CD4-positive, CD25-positive, alpha-beta regulatory T cell (primary cell): ENCODE measurements at places on chromosomes 5 and 9.

DNA sequence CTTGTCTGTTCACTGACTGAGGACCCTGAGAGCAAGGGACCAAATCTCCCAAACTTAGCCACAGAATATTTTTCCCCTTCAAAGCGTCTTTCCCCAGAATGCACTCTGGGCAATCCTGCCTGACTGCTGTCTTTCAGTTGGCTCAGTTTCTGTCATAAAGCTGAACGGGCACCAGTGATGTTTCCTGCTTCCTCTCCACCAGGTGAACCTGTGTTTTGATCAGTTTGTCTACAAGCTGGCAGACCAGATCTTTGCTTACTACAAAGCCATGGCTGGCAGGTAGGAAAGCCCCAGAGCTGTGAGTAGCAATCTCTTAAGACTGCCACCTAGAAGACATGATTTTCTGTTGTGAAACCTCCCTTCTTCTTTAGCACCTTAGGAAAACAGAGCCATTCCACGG is 61.8 kb downstream of the CYFIP2 start:
- no peak for DNase-seq
- peaks cover 82% of the 10 kb centered on the region for H3K36me3 ChIP-seq
- no peaks in the 10 kb centered on the region for H3K27me3 ChIP-seq
- peak overlapping the region; percentile 76 for H3K27ac ChIP-seq
- H3K4me3 ChIP-seq, result peak overlapping the region; percentile 0
- H3K4me1 ChIP-seq, result peaks cover 22% of the 10 kb centered on the region

GRCh38 chr9:111783857-111784256 is 10.9 kb downstream of the SHOC1 start:
- no peak overlapping the region for H3K27ac ChIP-seq
- H3K4me3 ChIP-seq, result no peak overlapping the region
- H3K27me3 ChIP-seq, result no peaks in the 10 kb centered on the region
- no peaks in the 10 kb centered on the region for H3K4me1 ChIP-seq
- DNase-seq, result peak; percentile 19

DNA sequence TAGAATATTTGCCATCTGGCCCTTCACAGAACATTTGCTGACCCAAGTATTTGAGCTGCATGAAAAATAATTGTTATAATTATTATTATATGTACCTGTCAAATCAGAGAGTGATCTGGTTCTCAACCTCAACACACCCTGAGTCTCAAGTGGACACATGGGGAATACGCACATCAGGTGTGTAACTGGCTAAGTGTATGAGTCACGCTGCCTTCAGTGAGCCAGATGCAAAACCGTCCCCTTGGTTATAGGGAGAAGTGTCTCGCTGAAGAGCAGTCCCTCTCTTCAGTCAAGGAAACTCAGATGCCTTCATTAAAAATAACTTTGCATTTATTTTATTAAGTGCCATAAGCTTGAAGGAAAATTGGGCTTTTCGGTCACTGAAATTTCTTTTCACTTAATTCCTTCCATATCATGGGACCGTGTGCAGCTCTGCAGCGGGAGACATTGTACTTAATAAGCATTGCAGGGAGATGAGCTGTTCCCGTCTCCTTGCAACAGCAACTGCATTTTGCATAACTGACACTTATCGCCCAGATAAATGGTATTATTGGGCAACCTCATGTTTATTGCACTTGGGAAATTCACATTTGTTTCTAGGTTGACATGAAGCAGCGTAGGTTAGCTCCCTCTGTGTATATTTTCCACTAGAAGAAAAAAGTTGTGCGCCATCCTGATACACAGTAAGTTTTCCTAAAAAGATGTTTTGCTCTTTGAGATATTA is 512.3 kb upstream of the DAP start:
- H3K27ac ChIP-seq, result no peak overlapping the region
- no peak overlapping the region for H3K4me3 ChIP-seq
- no peaks in the 10 kb centered on the region for H3K27me3 ChIP-seq
- no peak for DNase-seq
- no peaks in the 10 kb centered on the region for H3K36me3 ChIP-seq

DNA sequence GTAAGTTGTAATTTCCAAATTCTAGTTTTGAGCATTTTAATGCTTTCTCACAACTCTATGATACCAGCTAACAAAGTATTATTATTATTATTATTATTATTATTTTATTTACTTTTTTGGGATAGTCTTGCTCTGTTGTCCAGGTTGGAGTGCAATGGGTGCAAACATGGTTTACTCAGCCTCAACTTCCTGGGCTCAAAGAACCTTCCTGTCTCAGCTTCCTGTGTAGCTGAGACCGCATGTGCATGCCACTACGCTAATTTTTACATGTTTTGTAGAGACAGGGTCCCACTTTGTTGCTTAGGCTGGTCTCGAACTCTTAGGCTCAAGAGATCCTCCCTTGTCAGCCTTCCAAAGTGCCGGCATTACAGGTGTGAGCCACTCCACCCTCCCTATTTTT is 27.0 kb downstream of the LRRC70 start:
- H3K36me3 ChIP-seq, result peaks cover 10% of the 10 kb centered on the region
- peak; percentile 18 for DNase-seq
- H3K4me1 ChIP-seq, result peaks cover 7% of the 10 kb centered on the region
- no peak overlapping the region for H3K4me3 ChIP-seq

DNA sequence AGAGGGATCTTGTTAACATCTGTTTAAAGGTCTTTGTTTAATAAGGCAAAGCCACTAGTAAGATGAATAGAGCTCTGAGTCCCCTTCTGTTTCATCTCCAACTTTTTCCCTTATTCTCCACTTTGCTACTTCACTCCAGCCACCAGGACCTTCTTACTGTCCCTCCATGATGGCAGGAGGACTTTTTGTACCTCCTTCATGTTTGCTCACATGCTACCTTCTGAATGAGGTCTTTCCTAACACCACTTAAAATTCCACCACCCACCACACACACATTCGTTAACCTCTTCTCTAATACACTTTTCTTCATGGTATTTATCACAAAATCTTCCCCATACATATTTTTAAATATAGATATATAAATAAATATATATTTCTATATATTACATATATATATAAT is 501.9 kb downstream of the PDE4D start:
- H3K36me3 ChIP-seq, result no peaks in the 10 kb centered on the region
- H3K27ac ChIP-seq, result no peak overlapping the region
- H3K27me3 ChIP-seq, result no peaks in the 10 kb centered on the region
- no peak for DNase-seq
- no peaks in the 10 kb centered on the region for H3K4me1 ChIP-seq

DNA sequence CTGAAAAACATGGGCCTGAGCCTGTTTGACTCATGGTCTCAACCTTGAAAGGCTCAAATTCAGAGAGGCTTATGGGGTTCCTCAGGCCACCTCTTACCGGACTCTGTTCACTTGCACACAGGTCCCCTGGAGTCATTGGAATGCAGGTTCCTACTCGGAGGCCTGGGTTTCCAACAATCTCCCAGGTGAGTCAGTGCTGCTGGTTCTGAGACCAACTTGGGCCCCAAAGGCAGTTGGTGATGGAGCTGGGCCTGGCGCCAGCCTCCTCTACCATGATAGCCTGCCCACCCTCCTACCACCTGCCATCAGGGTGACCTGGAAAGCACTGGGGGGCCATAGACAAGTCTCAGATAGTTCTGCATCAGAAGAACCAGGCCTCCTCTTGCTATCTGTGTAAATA is 188.4 kb downstream of the RGS3 start:
- DNase-seq, result no peak
- H3K27ac ChIP-seq, result no peak overlapping the region
- H3K27me3 ChIP-seq, result no peaks in the 10 kb centered on the region

DNA sequence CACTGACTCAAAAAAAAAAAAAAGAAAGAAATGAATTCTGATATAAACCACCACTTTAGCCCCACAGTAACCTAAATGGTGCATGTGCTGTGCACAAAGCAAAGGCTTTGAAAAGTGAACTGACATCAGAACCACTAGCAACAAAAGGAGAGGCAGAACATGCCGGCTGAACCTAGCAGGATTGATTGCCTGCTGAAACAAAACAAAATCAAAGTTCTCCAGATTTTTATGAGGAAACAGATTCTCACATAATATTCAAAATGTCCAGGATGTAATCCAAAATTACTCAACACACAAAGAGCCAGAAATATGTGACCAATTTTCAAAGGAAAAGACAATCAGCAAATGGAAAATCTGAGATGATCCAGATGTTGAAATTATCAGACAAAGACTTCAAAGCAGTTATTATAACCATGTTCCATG is 37.9 kb downstream of the UBTD2 start:
- no peak overlapping the region for H3K4me3 ChIP-seq
- H3K27ac ChIP-seq, result no peak overlapping the region
- no peaks in the 10 kb centered on the region for H3K27me3 ChIP-seq
- H3K36me3 ChIP-seq, result no peaks in the 10 kb centered on the region
- no peaks in the 10 kb centered on the region for H3K4me1 ChIP-seq

- no peaks in the 10 kb centered on the region for H3K36me3 ChIP-seq
- no peaks in the 10 kb centered on the region for H3K27me3 ChIP-seq
- H3K4me1 ChIP-seq, result no peaks in the 10 kb centered on the region
- no peak overlapping the region for H3K27ac ChIP-seq
- DNase-seq, result no peak
- no peak overlapping the region for H3K4me3 ChIP-seq
Measured at GRCh38 chr5:150600616-150601490, 39.6 kb upstream of the SYNPO start.

GRCh38 chr9:96719521-96719920 is 58.4 kb downstream of the ZNF510 start:
- H3K4me1 ChIP-seq, result peaks cover 3% of the 10 kb centered on the region
- H3K27ac ChIP-seq, result no peak overlapping the region
- no peak for DNase-seq
- H3K27me3 ChIP-seq, result peaks cover 10% of the 10 kb centered on the region
- no peaks in the 10 kb centered on the region for H3K36me3 ChIP-seq

DNA sequence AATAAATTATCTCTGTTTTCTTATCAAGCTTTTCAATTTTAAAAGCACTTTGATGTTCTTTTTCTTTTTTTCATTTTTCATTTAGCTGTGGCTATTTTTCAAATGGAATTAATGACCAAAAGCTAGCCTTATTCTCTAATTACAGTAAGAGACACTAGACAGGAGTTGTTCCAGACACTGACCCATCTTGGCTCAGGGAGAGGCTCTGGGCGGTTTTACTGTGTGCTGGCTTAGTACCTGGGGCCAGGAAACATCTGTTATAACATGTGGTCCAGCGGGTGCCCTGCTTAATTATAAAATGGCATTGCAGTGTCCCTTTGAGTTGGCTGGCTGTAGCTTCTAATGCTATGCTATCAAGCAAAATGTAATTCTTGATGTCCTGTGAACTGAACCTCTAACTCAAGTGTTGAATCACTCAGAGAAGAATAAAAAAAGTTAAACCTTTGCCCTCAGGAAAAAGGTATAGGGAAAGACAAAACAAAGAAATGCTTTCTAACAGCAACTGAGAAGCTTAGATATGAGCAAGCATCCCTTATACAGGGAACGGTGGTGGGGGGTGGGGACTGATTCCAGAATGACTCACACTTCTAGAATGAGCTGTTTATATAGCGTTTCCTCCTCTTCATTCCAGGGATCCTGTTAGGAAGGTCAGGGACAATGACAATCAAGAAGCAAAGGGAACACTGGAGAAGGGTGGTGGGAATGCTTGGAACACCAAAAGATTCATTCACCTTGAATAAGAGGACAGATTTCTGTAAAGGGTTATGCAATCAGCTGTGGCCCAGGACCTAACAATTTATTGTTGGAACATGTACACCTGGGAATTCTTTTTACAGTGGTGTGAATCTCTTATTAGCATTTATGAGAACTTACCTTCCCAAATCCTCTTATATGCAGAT is 58.7 kb upstream of the NFIB start:
- no peaks in the 10 kb centered on the region for H3K27me3 ChIP-seq
- no peak overlapping the region for H3K4me3 ChIP-seq
- no peaks in the 10 kb centered on the region for H3K36me3 ChIP-seq
- DNase-seq, result no peak
- no peak overlapping the region for H3K27ac ChIP-seq
- H3K4me1 ChIP-seq, result no peaks in the 10 kb centered on the region

GRCh38 chr9:15058236-15058635 is 148.0 kb upstream of the FREM1 start:
- H3K36me3 ChIP-seq, result no peaks in the 10 kb centered on the region
- H3K27me3 ChIP-seq, result no peaks in the 10 kb centered on the region
- H3K4me3 ChIP-seq, result no peak overlapping the region
- no peaks in the 10 kb centered on the region for H3K4me1 ChIP-seq

DNA sequence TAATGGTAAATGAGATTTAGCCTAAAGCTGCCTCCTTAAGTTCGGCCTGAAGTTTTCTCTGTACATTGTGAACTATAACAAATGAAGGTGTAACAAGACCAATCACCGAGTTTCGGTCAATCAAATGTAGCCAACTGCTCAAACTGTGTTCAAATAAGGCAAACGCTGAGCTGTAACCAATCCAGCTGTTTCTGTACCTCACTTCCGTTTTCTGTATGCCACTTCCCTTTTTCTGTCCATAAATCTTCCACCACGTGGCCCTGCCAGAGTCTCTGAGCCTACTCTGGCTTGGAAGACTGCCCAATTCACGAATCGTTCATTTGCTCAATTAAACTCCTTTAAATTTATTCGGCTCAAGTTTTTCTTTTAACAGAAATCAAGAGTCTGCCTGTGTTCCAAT is 193.5 kb upstream of the KLF9 start:
- H3K27ac ChIP-seq, result no peak overlapping the region
- no peaks in the 10 kb centered on the region for H3K36me3 ChIP-seq
- H3K4me3 ChIP-seq, result no peak overlapping the region

DNA sequence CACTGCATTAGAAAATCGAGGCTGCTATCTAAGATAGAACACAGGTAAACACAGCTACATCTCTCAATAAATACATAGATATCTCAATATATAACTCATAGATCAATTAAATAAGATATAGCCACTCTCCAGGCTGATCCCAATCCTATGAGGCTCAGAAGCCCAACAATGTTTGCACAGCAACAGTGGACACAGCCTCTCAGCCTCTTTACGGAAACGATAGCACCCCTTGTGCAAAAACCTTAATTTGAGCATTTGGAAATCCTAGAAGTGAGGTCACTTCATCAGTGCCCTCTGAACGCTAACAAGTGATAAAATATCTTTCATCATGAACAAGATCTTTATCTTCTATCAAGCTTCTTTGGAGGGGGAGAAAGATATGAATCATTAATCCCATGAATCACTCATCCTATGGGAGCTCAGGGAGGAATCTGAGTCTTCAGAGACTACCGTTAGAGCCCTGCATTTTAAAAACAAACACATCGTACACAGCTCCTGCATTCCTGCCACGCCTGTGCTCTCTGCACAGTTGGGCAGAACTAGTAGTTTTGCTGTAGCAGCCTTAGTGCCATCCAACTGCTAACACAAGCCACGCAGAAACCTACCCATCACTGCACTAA is 71.4 kb downstream of the MED27 start:
- no peak overlapping the region for H3K4me3 ChIP-seq
- no peak for DNase-seq
- H3K4me1 ChIP-seq, result no peaks in the 10 kb centered on the region
- no peak overlapping the region for H3K27ac ChIP-seq
- H3K36me3 ChIP-seq, result peaks cover 6% of the 10 kb centered on the region

GRCh38 chr5:127101533-127101932 is 28.2 kb upstream of the C5orf63 start:
- H3K4me1 ChIP-seq, result no peaks in the 10 kb centered on the region
- no peak overlapping the region for H3K27ac ChIP-seq
- no peak for DNase-seq
- no peak overlapping the region for H3K4me3 ChIP-seq
